ENCODE measurements at places on chromosomes 3 and 15.
A peak's percentile ranks its signal among the peaks of the same experiment; 100 is the strongest.

- no peak for DNase-seq
Observed at GRCh38 chr15:41965441-41966413, 6.6 kb downstream of the EHD4 start.

DNA sequence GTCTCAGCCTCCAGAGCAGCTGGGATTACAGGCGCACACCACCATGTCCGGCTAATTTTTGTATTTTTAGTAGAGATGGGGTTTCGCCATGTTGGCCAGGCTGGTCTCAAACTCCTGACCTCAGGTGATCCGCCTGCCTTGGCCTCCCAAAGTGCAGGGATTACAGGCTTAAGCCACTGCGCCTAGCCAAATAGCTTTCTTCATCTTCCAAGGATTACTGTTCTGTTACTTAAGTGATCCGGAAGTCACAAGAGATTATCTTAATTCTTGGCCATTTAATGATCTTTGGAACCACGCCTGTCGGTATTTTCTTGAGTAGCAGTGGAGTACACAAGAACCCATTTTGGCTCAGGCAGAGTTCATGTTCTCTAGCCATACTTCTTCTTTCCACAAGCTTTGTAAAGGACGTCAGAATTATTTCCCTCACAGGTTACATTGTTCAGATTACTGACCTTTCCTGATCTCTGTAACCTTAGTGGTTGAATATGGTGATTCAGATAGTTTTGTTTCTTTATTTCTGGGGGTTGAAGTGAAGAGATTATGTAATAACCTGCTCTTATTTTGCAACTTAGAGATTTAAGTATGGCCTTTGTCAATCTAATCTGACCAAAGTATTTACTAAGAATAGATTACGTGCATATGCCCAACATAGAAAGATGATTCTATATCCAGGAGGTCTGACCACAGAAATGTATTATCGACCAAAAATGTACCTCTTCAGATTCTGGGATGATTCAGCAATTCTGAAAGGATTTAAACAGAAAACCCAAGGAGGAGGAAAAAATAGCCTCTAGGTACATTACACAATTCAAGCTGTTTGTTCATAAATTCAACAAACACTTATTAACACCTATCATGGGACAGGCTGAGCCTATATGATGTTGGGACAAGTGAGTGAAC is 132.2 kb downstream of the GREM1 start:
- DNase-seq, result no peak

GRCh38 chr3:15180042-15180611 is 25.9 kb upstream of the CAPN7 start:
- no peak for DNase-seq

DNA sequence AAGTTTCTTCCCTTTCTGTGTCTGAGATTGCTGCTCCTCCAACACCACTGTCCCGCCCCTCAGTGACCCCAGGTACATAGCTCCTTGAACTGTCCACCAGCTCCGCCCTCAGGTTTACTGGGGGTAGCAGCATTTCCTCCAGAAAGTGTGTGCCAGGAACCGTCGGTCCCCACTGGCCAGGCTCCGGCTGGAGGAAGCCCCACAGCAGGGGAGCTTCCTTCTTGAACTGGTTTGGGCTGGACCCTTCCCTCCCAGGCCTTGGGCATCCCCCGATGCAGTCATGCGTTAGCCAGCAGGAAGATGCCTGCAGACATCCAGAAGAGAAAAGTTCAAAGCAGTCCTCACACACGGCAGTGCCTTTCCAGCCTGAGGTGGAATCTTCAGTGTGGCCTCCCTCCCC is 19.7 kb downstream of the PAK6 start:
- DNase-seq, result no peak

- no peak for DNase-seq
Observed at GRCh38 chr3:151859233-151859673, 14.2 kb upstream of the SUCNR1 start.

GRCh38 chr3:135040321-135041240 is 245.5 kb downstream of the EPHB1 start:
- peak; percentile 56 for DNase-seq

DNA sequence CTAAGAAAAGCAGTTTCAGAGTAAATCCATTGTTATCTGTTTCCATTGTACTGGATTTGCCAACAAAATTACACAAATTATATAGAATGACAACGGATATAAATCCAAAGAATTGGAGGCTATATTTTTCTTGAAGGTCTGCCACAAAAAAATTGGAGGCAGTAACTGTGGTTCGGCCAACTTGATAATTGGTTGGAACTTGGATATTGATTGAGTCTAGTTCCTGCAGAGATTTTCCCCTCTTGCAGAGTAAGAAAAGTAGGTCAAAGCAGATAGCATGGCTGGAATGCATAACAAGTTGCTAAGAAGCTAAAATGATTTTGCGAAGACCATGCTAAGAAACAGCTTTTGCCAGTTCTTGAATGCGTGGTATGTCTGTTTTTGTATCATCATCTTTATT is 269.6 kb upstream of the CFAP20DC start:
- no peak for DNase-seq

DNA sequence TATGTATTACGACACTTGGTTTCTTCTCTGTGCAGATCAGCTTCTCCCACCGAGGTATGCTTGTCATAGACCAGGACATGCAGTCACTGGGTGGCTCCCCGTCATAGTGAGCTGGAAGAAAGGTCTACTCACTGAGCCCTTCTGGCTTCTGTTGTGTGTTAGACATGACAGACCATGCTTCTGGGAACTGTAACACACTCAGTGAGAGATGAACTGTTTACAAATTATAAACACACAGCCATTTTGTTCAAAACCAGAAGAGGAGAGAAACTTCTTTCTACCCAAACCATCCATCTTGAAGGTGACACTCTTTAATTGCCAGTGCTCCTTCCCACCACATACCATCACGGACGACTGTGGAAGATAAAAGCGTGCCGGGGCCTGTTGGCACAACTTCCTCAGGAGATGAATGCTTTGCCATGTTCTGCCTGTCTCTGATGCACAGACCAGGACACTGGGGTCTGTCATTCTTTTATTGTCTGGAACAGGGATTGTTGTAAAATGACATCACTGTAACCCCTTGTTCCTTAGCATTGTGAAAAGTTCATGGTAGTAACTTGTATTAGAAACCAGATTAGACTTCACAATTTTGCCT is 214.3 kb downstream of the MCTP2 start:
- no peak for DNase-seq

DNA sequence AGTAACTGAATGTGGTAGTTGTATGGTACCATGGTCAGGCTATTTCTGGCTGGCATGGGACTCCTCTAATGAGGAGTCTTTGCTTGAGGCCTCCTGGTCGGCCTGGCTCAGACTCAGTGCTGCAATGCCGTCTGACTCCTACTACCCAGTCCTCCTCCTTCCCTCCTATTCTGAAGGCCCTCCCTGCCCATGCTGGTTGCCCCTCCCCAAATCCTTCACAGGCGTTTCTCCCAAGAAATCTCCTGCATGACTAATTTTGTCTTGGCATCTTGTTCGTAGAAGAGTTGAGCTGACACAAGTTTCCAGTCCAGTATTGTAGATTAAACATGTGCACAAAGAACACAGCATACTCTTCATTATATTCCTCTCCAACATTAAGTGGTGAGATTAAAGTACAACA is 115.5 kb downstream of the NFKBIZ start:
- no peak for DNase-seq

DNA sequence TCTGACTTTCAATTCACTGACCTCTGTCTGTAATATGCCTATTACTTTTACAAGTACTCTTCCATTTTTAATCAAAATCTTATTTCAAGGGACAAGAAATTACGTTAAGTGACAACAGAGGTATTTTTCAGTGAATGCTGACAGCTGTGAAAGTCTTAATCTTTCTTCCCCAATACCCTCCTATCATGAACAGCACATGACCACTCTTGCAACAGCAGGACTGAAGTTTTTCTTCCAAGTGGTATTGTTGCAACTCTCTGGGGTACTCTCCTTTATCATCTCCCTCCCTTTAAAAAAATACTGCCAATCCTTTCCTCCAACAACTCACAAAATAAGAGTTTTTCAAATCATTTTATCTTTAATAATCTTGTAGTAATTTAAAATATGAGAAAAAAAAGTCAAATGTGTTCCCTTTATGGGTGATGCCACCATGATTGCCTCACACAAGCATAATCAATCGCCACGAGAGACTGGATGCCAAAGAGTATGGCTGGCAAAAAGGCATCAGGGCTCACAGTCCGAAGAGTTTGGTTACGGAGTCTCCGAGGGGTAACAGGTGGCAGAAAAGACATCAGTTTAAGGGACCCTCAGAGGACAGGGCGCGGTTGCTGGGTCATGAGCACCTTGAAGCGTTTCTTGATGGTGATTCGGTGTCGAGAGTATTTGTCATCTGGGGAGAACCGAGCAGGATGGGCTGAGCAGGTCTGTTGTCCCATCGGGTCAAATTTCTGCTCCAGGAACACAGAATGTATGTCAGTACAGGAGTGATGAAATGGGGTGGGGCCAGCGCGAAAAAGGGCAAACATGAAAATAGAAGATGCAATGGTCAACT is 1.3 kb downstream of the NOP10 start:
- no peak for DNase-seq

DNA sequence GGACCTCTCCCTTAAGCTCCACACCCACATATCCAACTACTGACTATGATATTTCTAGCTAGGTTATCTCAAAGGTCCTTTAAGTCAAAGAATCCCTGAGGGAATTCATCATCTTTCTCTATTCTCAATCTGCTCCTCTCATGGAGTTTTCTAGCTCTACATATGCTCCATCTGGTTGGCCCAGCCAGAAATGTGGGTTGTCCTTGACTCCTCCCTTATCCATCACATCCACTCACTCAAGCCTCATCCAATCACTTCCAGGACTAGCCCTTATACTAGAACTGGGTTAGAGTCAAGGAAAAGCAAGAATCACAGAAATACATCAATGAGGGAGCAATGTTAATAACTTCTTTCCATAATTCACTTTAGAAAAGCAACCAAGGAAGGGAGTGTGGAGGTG is 45.4 kb downstream of the ZNF106 start:
- no peak for DNase-seq

DNA sequence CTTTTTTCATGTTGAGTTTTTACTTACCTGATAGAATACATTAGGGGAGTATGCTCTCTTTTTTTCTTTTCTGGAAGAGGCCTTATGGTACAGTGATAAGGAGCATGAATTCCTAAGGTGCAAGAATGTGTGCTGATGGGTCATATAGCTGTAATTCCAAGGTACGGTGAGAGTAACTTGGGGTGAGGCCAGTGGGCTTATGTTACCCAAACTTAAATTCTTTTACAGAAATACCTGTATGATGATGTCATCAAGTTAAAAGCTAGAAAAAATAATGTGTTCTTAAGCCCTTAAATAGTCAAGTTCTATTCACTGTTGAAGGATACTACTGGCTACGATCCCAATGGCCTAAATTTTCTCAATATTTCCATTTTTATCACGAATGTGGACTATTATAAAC is 111.2 kb downstream of the GMPS start:
- DNase-seq, result no peak

DNA sequence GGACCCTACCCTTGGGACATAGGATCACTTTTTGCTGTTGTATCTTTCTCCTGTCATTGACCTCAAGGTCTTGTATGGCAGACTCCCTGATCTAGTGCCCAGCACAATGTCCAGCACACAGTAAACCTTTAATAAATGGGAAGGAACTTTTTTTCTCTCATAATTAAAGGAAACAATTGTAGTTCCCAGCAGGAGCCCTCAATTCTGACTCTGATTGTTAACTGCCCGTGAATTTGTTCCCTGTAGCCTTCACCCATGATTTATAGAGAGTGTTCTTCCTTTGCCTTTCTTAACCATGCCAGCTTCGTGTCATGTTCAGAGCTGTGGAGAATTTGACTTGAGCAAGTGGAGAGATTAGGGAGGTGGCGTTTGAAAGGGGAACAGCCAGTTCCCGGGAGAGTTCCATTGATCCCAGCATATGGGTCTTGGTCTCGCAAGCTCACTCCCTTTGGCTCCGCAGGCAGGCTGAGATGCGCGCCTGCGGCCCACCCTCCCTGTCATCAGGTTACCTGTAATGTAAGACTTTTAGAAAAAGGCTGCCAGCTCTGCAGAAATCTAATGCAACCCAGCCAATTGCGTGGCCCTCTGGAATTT is 182.6 kb downstream of the TP63 start:
- DNase-seq, result no peak

- no peak for DNase-seq
Observed at GRCh38 chr3:183242431-183242830, 10.6 kb upstream of the B3GNT5 start.

GRCh38 chr3:129224984-129225393 is 24.4 kb upstream of the COPG1 start:
- peak; percentile 43 for DNase-seq

DNA sequence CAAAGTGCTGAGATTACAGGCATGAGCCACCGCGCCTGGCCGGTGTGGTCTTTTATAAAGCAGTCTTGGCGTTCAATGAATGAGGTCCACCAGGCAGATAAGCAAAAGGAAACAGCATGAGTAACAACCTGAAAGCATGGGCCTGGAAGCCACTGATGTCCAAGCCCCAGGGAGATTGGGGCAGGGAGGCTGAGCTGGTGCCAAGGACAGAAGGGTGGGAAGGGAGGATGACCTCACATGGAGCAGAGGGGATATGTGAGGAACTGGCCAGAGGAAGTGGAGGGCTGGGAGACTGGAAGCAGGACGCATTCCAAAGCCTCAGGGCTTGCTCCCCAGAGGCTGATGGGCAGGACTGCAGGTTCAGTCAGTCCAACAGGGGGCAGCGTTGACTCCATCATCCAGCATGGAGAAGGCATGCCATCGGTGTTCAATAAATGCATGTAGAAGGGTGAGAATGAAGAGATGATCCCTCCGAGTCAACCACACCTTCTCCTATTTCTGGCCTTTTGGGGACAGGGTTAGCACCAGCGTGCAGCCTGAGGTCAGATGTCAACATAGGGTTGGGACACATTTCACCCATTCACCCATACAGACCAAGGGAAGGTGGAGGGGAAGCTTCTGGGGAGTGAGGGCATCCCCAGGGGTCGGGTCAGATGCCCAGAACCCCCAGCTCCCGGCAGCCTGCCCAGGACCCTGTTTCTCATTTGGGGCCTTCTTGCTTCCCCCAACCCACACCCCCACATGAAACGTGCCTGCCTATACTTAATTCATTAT is 14.8 kb downstream of the MYL3 start:
- no peak for DNase-seq

GRCh38 chr15:66394915-66395314 is 8.2 kb downstream of the MAP2K1 start:
- no peak for DNase-seq

GRCh38 chr15:71698030-71698429 is 112.3 kb upstream of the NR2E3 start:
- DNase-seq, result no peak

- DNase-seq, result no peak
Observed at GRCh38 chr3:188595890-188596376, 442.0 kb downstream of the LPP start.

DNA sequence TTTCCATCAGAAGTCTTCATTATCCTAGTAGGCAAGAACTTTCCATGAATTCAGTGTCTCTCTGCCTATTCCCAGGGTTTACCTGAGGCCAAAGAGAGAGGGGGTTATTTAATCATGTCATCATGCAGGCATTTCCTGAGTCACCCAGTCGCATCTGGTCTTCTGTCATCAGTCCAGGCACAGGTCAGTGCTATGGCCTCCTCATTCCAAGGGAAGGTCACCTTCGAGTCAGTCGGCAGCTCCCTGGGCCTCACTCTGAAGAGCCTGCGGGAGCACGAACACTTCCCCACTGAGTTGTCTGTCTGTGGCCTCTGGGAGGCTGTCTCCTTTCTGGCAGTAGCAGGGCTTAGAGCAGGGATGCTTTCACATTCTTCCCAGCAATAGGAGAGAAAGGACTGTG is 26.2 kb upstream of the LRTM1 start:
- no peak for DNase-seq
